Brain (organoid and tissue), 16 donors: ENCODE measurements at places on chromosomes 5 and 9.

GRCh38 chr9:7976167-7976755 lies 176.7 kb upstream of the DMAC1 start:
- DNase-seq, result no peak

GRCh38 chr5:151449297-151449696 lies 1.9 kb downstream of the SLC36A1 start:
- no peak for DNase-seq

DNA sequence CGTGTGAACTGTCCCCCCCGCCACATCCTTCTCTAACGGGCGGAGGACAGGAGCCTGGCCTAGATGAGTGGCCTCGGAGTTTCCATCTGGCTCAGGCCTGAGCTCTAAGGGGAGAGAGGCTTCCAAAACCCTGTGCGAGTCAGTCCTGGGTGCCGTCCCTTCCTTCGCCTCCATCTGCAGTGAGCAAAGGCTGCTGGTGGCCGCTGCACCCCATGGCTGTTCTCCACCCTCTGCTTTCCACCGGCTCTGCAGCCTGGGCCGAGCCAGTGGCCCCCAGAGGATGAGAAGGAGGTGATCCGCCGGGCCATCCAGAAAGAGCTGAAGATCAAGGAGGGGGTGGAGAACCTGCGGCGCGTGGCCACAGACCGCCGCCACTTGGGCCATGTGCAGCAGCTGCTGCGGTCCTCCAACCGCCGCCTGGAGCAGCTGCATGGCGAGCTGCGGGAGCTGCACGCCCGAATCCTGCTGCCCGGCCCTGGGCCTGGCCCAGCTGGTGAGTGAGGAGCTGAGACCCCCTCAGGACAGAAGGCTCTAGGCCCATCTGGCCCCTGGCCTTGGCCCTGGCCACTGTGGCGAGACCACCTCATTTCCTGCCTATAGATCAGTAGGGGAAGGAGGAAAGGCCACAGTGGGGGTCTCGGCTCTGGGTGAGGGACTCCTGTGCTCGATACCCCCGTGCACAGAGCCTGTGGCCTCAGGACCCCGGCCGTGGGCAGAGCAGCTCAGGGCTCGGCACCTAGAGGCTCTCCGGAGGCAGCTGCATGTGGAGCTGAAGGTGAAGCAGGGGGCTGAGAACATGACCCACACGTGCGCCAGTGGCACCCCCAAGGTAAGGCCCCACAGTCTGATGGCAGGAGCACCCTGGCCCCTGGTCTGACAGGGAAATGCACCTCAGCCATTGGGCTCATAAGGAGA lies 3.0 kb downstream of the PKN3 start:
- no peak for DNase-seq

- DNase-seq, result no peak
Measured at GRCh38 chr5:159031513-159031912, 68.2 kb downstream of the EBF1 start.

DNA sequence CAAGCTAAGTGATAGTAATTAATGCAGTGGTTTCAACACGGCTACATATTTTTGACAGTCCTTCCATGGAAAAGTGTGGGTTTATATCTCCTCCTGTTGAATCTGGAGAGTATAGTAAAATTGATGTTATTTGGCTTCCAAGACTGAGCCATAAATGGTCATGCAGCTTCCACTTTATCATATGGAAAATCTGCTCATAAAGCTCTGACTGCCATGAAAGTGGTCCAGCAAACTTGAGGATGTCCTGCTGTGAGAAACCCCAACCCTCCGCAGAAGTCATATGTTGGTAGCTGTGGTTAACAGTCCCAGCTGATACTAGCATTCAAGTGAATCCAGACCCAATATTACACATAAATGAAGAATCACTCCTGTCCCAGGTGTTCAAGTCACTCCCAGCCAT lies 378.3 kb downstream of the KCTD16 start:
- DNase-seq, result no peak

- DNase-seq, result no peak
Measured at GRCh38 chr5:50853151-50853550, 186.7 kb downstream of the PARP8 start.
